ENCODE measurements at places on chromosomes 3 and 15. TPM values are rescaled to one million over a fixed set of nuclear protein-coding genes. Genes with fewer than 3 reads are reported as not detected.

GRCh38 chr3:196969660-196970546 is 1.3 kb upstream of the PIGZ start:
- no peak for DNase-seq

KIF9 gene
- 8.8 TPM for total RNA-seq

SPESP1 gene
- 7.2 TPM for total RNA-seq

DNA sequence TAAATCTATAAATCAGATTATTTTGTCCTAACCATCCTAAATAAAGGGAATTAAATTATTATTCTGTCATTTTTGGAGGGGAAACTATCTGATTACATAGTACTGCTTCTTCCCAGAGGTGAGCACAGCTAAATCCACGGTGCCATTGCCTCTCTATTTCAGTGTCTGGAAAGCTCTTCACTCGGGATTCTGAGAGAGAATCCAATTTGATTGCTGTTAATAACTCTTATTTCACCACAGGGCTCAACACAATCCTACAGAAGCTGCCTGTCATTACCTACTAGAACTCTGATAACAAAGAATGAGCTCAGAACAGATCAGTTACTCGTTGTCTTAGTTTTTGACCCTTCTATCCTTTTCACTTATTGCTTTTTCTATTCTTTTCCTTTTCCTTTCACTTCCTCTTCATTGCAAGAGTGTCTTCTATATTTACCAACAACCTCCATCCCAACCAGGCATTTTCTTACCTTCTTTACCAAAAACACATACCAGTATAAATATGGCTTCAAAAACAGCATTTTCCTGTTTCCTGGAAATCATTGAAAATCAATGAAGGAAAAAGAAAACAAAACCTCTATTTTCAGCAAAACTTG is 30.4 kb downstream of the OXNAD1 start:
- DNase-seq, result no peak

TM4SF18 gene
- total RNA-seq, result 13.8 TPM

DNA sequence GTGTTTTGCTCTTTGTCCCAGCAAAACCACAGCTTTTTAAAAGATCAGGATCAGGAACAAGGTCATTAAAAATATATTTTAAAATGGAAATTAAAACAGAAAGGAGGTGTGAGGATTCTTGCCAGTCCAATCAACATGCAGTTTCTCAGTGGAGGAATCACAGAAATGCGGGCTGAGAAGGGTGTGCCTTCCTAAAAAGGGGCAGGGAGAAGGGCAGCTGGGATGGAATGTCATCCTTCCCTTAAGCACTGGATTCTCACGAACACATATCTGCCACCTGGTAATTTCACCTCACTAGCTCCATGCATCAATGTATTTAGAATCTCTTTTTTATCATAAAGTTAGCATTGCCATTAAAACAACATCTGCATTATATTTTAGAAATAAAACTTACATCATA is 21.4 kb downstream of the ABI3BP start:
- no peak for DNase-seq

DNA sequence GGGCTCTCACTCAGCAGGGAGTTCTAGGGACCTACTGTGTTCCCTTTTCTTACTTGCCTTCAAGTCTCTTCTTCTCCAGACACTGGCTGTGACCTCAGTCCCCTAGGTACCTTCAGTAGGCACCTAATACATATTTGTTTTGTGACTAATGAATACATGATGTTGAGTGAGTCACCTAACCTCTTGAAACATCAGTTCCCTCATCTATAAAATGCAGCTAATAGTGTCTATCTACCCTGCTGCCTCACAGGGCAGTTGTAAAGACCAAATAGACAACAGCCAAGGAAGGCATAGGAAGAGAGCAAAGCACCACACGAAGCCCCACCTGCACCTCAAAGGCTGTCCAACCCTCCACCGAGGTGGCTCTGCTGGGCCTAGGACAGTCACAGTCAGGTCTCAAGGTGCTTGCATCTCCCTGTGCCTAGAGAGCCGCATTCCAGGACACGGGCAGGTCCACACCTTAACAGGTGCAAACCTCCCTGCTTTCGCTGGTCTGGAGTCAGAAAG is 29.1 kb downstream of the DAPK2 start:
- no peak for DNase-seq

DNA sequence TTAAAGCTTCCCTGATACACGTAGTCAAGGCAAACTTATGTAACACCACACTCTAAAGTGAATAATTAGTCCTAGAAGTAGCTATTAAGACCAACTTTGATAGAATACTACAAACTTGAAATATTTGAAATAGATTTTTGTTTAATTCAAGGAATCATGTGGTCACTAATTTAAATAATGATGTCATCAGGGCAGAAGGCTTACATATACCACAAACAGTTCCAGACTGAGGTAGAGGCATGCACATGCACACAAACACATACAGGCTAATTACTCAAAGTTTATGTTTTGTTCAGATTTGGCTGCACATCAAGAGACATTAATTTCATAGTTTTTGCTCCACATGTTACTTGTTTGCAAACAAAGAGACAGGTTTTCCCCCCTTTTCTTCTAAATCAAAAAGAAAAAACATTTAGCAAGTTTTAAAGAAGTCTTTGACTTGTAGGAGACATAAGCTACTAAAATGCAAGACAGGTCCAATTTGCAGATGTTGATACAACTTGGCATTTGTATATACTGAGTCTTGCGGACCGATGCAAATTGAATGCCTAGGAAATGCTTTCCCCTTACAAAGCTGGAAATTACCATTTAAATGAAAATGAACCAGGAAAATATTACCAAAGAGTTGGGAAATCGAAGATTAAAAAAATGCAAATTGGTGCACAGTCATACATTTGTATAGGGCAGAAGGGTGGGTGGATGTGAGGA is 594.8 kb downstream of the MAGI1 start:
- no peak for DNase-seq

DNA sequence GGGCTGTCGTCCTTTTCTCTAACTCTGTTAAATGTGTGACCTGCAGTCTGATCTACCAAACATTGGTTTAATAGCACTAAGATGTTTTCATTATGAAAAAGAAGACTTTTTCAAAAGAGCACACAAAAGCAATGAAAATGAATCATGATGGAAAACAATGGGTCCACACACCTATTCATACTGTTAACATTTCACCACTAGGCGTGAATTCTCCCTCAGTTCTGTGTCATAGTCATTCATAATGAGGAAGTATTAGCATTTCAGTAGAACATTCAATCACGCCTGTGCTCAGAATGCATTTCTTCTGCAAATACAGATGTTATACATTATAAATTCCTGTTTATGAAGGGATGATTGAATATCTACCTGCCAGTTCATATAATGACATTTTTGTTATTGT is 35.9 kb downstream of the EIF4E3 start:
- no peak for DNase-seq

CPN2 gene
- not detected for total RNA-seq

GRCh38 chr15:38530113-38530512 is 34.5 kb downstream of the RASGRP1 start:
- DNase-seq, result no peak

DNA sequence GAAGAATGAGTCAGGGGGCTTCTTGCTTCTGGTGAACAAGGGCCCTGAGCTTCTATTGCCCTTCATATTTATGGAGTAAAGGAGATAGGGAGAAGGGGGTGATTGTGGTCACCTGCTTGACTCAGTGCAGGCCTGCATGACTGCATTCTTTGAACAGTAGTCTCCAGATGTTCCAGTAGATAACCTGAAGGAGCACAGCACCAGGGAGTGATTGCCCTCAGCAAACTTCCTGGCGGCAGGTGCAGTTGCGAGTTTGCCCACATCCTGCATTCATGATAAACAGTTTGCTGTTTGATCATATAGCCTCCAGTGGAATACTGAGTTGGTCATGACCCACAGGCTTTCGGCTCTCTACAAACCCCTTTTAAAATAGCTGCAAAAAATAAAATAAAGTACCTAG is 1632.7 kb downstream of the OTOL1 start:
- no peak for DNase-seq

GRCh38 chr15:58522865-58523264 is 91.1 kb downstream of the LIPC start:
- DNase-seq, result no peak

DNA sequence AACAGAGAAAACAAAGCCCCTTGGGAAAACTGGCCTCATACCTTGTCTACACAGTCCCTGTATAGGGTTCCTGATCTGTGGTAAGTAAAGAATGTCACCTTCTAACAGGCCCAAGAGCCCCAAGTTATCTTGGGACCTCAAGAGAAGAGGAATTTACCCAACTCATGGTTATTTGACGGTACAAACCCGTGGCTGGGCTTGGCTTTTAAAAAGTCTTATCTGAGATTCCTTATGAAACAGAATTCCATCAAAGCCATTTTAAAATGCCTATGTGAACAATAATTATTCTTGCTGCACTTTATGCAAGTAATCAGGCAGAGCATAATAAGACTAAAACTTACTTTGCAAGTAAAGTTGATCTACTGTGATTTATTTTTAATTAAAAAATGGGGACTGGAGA is 13.9 kb upstream of the SORD start:
- DNase-seq, result no peak

ASB14 gene
- total RNA-seq, result not detected

RNU5B-1 gene
- not detected for total RNA-seq

NR1I2 gene
- total RNA-seq, result 0.82 TPM

- DNase-seq, result no peak
Observed at GRCh38 chr3:196563721-196564225, 4.6 kb downstream of the WDR53 start.

CACNA2D3 gene
- 10.9 TPM for total RNA-seq

- no peak for DNase-seq
Observed at GRCh38 chr3:129317848-129318247, 39.2 kb downstream of the HMCES start.

DNA sequence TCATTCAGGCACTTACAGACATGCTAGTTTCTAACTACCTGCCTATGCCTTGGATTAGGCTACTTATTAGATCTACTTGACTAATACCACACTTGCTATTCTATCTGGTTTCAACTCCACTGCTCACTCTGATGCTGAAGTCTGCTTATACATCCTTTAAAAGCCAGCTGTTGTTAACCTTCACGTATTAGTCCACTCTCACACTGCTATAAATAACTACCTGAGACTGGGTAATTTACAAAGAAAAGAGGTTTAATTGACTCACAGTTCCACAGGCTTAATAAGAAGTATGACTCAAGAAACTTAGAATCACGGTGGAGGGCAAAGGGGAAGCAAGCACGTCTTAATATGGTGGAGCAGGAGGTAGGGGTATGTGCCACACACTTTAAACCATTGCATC is 47.7 kb upstream of the ANKRD28 start:
- no peak for DNase-seq

- no peak for DNase-seq
Observed at GRCh38 chr15:40100123-40100946, 8.3 kb downstream of the BMF start.

DNA sequence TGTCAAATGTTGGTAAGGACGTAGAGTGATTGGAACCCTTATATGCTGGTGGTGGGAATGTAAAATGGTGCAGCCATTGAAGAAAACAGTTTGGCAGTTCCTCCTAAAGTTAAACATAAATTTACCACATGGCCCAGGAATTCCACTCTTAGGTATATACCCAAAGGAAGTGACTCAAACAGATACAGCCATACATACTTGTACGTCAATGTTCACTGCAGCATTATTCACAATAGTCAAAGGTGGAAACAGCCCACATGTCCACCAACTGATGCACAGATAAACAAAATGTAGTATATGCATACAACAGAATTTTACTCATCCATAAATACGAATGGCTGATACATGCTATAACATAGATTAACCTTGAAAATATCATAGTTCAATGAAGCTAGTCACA is 13.2 kb downstream of the CLASP2 start:
- DNase-seq, result no peak

AGBL1 gene
- not detected for total RNA-seq

DNA sequence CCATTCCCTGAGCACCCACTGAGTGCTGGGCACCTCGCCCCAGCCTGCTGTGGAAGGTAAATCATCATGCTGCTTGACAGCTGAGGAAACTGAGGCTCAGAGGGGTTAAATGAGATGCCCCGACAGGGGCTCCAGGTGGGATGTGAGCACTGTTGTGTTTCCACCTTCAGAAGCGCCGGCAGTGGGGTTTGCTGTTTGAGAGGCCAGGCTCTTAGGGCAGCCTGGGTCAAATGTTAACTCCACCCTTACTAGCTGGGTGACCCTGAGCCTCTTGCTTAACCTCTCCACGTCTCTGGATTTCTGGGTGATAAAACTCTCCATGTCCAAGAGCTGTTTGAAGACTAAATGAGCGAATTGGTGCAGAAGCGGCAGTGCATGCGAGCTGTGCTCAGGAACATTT is 43.1 kb downstream of the FAM3D start:
- no peak for DNase-seq

- no peak for DNase-seq
Observed at GRCh38 chr3:21912711-21913110, 161.7 kb upstream of the ZNF385D start.

DNA sequence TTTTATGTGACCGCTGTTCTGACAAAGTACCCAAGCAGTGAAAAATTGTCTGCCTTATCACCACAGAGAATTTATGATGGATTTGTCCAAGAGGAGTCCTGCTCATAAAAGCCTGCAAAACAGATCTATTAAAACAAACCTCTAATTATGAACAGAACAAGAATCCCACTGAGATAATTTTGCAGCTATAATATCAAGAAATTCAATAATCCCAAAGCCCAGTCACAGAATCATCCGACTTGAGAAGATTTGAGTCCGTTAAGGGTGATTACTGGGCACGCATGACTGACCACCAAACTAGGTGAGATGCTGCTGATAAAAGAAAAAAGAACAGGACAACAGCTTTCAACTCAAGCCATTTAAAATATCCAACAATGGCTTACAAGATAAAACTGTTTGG is 231.0 kb upstream of the WNT5A start:
- DNase-seq, result no peak

CRABP1 gene
- not detected for total RNA-seq

DNA sequence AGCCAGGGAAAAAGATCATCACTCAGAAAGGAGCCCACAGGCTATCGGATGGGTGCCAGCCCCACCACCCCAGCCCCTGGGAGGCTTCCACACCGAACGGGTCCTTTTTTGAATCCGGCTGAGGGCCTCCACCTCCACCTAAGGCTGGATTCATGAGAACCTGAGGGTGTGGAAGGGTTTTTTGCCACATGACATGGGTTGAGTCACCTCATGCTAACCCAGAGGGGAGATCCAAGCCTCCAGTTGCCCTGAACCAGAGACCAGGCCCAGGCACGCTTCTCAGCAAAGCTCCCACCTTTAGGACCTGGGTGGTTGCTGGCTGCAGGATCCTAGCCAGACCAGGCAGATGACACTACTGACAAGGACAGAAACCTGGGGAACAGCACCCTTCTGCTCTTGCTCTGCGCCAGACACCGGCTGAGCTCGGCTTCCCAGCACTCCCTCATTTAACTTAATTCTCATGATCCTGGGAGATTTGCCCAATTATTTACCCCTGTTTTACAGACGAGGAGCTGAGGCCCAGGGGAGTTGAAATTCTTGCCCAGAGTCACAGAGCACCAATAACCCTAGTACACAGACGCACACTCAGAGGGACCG is 25.6 kb downstream of the DUSP7 start:
- DNase-seq, result no peak

GRCh38 chr3:190722181-190722905 is 140.2 kb downstream of the GMNC start:
- no peak for DNase-seq

GRCh38 chr15:85795337-85796305 is 896 bp upstream of the KLHL25 start:
- DNase-seq, result no peak

Measured in right atrium auricular region (tissue), 2 donors.